ENCODE measurements at places on chromosomes 5 and 9.

DNA sequence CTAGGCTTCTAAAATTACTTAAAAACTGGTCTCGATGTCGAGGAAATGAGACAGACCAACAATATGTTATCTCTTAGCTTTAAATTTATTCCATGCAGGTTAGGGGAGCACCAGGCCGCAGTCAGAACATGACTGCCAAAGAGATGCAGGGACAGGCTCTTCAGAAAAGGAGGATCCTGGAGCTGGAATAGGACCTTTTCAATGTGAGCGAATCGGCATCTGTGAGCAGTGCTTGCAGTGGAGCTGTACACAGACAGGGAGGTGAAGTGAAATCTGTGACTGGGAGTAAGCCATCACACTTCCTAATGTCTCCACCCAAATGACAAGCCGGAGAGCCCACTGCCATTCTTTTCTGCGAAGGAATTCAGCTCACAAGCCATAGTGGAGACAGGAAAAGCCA lies 78.2 kb downstream of the EFNA5 start:
- DNase-seq = no peak

DNA sequence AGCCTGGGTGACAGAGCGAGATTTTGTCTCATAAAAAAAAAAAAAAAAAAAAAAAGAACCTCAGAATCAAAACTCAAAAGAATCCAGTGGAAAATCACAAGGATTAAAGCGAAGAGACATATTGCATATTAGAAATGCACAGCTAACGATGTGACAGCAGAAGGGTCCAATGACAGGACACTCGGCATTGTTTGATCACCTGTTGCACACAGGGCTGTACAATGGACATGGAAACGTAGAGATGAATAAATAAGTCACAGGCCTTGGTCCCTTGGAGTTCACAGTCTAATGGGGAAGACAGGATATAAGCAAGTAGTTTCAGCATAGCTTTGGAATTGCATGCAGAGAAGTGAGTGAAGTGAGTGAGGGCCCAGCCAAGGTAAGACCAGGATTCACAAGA lies 25.9 kb upstream of the PIK3R1 start:
- DNase-seq = no peak

- DNase-seq = no peak
Measured at GRCh38 chr9:93479726-93480125, 26.3 kb upstream of the FAM120AOS start.

- no peak for DNase-seq
Measured at GRCh38 chr5:16565118-16565517, 51.7 kb downstream of the RETREG1 start.

DNA sequence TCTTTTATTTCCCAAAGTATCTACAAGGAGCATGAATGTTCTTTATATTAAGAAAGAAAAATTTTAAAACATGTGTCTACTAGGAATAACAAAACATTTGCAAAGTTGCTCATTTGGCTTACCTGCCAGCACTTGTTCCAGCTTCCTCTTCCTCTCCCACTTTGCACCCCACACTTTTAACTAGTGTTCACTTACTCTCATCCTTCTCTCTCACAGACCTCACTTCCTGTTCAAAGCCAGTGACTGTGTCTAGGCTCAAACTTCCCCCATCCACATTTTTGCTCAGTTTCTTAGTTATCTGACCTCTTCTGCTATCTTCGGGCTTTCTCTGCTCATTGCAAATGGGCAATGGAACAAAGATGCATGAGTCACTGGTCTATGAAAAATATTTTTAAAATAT lies 512.2 kb upstream of the ZNF462 start:
- DNase-seq = no peak

DNA sequence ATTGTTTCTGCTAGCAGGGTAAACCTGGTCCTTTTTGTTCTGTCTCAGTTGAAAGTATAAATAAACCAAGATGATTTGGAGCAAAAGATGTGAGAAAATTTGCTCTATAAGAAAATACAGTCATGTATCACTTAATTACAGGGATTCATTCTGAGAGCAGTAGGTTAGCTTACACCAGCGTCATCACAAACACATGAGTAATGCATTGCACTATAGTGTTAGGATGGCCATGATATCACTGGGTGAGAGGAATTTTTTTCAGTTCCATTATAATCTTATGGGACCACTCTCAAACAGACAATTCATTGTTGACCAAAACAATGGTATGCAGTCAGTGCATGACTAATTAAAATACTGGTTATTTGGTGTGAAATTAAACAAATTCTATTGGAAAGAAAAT lies 430.9 kb downstream of the CHSY3 start:
- no peak for DNase-seq
